ENCODE measurements at places on chromosomes 12 and 14. TPM values are rescaled to one million over a fixed set of nuclear protein-coding genes. Genes with fewer than 3 reads are reported as not detected.

KRT85 gene
- total RNA-seq: not detected

SCN8A gene
- total RNA-seq: 3.5 TPM

KRT2 gene
- not detected for total RNA-seq

KCNMB4 gene
- total RNA-seq: 5.1 TPM

SLC10A1 gene
- not detected for total RNA-seq

RNASE1 gene
- total RNA-seq: 0.96 TPM

EML5 gene
- total RNA-seq: under 0.01 TPM

DNAJC22 gene
- total RNA-seq: 2.5 TPM

CBLN3 gene
- total RNA-seq: 1.5 TPM

MYL2 gene
- total RNA-seq: not detected

PLEKHD1 gene
- total RNA-seq: not detected

NPAS3 gene
- total RNA-seq: under 0.01 TPM

TAS2R8 gene
- total RNA-seq: not detected

BTBD7 gene
- 20.7 TPM for total RNA-seq
